ENCODE measurements at places on chromosomes 4 and X.

DNA sequence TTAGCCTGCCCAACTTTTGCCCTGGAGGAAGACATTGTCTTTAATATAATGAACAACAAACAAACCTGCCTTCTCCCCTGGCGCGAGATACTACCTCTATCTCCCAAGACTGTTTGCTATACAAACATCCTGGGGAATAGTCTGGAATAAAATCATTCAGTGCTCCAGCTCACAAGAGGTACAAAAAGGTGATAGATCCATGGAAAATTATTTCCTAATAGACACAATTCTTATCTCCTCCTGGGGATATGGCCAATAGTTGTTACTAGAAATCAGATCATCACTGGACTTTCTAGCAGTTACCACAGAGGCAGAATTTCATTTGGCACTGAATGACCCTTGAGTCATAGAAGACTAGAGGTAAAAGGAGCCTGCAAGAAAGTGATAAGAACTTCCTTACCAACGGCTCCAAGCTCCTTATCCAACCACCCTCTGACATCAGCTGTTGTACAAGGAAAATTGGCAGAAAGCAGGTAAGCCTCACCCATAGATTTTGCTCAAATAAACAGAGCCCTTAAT lies 38.1 kb downstream of the MID1 start:
- H3K4me1 ChIP-seq: peaks cover 2% of the 10 kb centered on the region
- H3K36me3 ChIP-seq: no peaks in the 10 kb centered on the region
- no peak for DNase-seq
- no peaks in the 10 kb centered on the region for H3K27me3 ChIP-seq
- no peak overlapping the region for H3K4me3 ChIP-seq

- H3K36me3 ChIP-seq: no peaks in the 10 kb centered on the region
- no peak overlapping the region for H3K4me3 ChIP-seq
- no peaks in the 10 kb centered on the region for H3K27me3 ChIP-seq
These were observed 355.1 kb downstream of the HS3ST1 start for GRCh38 chr4:11073621-11074051.

- no peak overlapping the region for H3K4me3 ChIP-seq
- no peak overlapping the region for H3K27ac ChIP-seq
- H3K36me3 ChIP-seq: no peaks in the 10 kb centered on the region
- no peaks in the 10 kb centered on the region for H3K27me3 ChIP-seq
- no peak for DNase-seq
These were observed 12.7 kb downstream of the MGARP start for GRCh38 chr4:139267301-139267700.

DNA sequence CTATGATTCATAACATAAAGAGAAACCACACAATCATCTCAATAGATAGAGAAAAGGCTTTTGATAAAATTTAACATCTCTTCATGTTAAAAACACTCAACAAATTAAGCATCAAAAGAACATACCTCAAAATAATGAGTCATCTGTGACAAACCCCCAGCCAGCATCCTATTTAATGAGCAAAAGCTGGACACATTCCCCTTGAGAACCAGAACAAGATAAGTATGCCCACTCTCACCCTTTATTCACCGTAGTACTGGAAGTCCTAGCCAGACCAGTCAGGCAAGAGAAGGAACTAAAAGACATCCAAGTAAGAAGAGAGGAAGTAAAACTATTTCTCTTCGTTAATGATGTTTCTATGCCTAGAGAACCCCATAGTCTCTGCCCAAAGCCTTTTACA lies 507.2 kb downstream of the PABPC4L start:
- no peak overlapping the region for H3K27ac ChIP-seq
- no peak overlapping the region for H3K4me3 ChIP-seq
- H3K4me1 ChIP-seq: no peaks in the 10 kb centered on the region
- no peaks in the 10 kb centered on the region for H3K27me3 ChIP-seq
- no peaks in the 10 kb centered on the region for H3K36me3 ChIP-seq

DNA sequence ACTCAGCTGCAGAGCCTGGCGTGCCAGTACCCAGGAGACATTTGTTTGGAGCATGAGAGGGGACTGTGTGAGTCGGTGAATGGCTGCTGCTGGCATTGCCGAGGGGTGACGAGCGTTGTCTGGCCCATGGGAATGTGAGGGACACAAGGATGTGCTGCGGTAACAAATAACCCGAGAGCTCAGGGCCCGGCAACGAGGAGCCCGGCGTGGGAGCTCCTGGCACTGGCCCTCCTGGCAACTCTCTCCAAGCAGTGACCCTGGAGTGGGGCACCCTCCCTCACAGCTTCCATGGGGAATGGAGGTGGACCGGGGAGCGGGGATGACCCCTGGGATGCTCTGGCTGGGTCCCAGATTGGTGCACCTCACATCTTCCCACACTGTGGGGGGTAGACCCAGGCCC lies 44.0 kb upstream of the SORCS2 start:
- no peak for DNase-seq
- H3K4me1 ChIP-seq: no peaks in the 10 kb centered on the region
- H3K27me3 ChIP-seq: no peaks in the 10 kb centered on the region
- H3K36me3 ChIP-seq: no peaks in the 10 kb centered on the region

DNA sequence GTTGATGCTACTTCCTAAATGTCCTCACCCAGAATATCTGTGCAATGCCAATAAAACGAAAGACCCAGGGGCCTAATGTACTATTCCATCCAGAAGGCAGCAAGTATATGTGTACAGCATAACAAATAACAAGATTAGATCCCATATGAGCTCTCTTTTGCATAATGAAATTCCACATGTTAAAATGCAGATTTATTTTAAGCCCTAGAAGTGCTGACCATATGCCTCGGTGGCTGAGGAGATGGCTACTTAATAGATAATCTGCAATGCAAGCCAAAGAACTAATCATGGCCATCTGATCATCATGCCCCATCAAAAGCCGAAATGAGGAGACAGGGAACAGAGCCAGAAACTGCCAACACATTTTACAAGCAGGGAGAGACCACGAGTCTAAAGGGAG lies 293.5 kb downstream of the KCNIP4 start:
- no peaks in the 10 kb centered on the region for H3K27me3 ChIP-seq
- H3K36me3 ChIP-seq: no peaks in the 10 kb centered on the region
- no peak overlapping the region for H3K4me3 ChIP-seq
- peaks cover 8% of the 10 kb centered on the region for H3K4me1 ChIP-seq
- no peak overlapping the region for H3K27ac ChIP-seq
- no peak for DNase-seq

DNA sequence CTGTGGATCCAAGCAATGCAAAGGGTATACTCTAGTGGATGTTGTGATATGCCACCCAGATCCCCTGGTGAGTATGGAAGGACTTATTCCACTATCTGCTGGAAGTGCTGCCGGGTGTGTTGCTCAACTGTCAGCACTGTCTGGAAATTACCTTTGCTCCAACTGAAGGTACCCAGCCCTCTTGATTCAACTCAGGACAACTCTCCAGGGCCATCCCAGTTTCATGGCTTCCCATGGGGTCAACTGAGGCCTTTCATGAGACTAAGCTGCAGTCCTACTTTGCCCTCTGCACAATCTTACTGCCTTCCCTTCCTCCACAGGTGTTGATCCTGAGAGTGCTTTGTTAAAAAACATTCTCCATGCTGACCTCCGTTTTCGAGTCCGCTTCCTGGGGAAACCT lies 99.8 kb downstream of the SPRY1 start:
- DNase-seq: no peak
- H3K27me3 ChIP-seq: no peaks in the 10 kb centered on the region
- H3K4me3 ChIP-seq: no peak overlapping the region
- no peaks in the 10 kb centered on the region for H3K36me3 ChIP-seq

DNA sequence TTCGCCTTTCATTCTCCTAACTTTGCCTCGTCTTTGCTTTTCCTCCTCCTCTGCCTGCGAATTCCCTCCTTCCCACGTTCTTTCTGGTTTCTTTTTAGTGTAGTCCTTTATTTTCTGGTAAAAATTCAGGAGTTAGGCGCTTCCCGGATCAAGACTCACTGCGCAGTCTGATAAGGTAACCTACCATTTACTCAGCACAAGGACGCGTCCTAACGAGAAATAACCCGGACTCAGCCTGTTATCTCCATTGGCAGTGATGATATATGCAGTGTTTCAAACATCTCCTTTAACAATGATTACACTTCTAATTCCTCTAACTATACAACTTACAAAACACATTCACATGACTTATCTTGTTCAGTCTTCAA lies 357 bp upstream of the ETNPPL start:
- no peaks in the 10 kb centered on the region for H3K36me3 ChIP-seq
- no peaks in the 10 kb centered on the region for H3K27me3 ChIP-seq
- no peak for DNase-seq
- H3K4me3 ChIP-seq: peak overlapping the region; percentile 49
- peaks cover 14% of the 10 kb centered on the region for H3K4me1 ChIP-seq
